Endothelial cell (in vitro differentiated cells): ENCODE measurements at places on chromosomes 7 and 10.

DNA sequence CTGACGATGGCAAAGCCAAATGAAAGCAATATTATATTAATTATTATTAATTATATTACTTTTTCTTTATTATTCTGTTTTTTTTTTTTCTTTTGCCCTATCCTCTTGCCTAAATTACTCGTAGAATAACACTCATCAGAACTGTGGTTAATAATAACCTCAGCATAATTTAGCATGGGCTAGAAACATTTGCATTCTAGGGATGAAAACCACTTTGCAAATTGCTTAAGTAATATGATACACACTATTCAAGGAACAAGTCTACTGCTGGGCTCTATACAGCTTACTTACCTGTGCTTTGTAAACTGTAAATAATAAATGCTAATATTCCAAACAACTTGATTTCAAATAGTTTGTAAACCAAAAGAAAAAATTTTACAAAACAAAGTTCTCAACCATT lies 375.8 kb downstream of the HGF start:
- no peak for DNase-seq

- no peak for DNase-seq
Observed at GRCh38 chr7:40969641-40970040, 733.2 kb downstream of the INHBA start.

DNA sequence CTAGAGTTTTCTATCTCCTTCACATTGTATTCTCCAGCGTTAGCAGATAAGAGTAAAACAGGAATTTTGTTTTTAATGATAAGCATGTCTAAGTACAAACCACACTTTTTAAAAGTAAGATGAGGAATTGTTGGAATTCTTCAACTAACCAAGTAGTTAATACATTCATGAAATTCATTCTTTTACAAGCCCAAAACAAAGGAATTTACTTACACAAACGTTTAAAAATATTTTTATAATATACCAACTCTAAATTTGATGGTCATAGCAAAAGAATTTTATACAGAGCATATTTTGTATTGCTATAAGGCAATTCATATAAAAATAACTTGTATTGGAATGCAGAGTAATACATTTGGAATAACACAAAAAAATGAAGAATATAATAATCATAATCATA lies 51.3 kb downstream of the TWIST1 start:
- no peak for DNase-seq

GRCh38 chr10:119301397-119301796 lies 94.0 kb downstream of the GRK5 start:
- no peak for DNase-seq

DNA sequence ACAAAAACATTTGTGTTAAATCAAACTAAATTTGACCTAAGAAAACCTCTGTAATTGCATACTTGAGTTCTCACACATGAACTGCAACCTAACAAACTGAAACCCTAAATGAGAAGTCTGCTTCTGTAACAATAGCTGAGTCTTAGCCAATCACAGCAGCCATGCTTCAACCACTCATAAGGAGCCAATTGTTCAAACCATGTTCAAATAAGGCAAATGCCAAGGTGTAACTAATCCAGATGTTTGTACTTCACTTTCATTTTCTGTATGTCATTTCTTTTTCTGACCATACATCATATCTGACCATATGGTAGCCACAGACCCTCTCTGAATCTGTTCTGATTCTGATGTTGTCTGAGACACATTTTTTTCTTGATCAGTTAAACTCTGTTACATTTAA lies 47.5 kb upstream of the ANTXRL start:
- no peak for DNase-seq

DNA sequence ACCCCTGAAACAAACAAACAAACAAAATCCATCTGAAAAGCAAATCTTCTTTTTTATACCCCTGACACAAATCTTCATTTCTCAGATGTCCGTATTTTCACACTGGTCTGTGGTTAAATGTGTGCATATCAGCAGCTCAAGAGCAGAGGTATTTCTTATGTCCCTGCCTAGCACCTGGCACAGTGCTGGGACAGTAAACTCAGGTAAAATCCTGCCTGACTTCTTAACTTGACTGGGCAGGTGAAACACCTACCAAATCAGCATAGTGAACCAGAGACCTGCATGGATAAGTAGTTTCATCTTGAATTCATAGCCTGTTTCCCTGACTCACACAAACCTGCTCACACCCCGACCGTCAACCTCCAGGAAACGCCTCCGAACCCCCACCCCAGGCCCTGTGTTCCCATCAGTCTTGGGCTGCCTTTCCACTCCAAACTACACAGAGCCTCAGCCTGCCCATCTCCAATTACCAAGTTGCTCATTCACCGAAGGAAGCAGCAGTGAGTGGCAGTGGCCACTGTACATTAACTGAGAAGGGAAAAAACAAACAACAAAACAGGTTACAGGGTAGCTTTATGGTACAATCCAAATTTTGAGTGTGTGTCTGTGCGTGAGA lies 109.9 kb downstream of the HECTD2 start:
- DNase-seq, result no peak

GRCh38 chr10:122877264-122877663 lies 2.1 kb downstream of the FAM24B start:
- no peak for DNase-seq

GRCh38 chr7:36651404-36651803 lies 72.9 kb downstream of the AOAH start:
- DNase-seq, result no peak

DNA sequence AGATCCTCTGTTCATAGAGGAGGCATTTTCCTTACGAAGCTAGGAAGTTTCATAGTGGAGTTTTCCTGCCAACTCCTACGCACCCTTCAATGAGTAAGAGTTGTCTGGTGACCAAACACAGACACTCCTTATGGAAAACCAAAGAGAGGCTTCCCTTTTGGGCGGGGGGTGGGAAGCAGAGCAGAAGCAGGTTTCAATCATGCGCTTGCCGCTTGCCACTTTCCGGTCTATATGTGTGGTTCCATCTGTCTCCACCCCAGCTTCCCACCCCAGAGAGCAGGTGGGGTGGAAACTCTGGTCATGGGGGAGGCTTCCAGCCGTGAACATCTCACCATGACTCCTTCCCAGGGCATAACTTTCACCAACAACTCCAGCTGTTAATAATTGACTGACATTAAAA lies 68.8 kb upstream of the GRB10 start:
- no peak for DNase-seq

DNA sequence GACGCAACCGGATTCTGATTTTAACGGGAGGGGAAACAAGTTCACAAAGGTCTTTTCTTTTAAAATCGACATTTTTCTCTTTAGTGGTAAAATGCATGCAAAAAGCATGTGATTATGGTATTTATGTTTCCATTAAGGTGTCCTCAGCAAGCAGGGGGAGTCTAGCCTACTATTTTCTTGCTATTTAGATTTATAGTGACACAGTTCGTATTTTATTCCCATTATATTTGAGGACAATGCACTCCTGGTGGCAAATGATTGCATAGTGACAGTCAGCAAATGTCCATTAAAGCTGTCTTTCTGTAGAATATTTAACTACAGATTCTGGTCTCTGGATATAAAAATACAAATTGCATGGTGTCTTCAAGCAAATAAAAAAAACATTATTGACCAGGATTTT lies 554.2 kb downstream of the PARD3 start:
- no peak for DNase-seq

DNA sequence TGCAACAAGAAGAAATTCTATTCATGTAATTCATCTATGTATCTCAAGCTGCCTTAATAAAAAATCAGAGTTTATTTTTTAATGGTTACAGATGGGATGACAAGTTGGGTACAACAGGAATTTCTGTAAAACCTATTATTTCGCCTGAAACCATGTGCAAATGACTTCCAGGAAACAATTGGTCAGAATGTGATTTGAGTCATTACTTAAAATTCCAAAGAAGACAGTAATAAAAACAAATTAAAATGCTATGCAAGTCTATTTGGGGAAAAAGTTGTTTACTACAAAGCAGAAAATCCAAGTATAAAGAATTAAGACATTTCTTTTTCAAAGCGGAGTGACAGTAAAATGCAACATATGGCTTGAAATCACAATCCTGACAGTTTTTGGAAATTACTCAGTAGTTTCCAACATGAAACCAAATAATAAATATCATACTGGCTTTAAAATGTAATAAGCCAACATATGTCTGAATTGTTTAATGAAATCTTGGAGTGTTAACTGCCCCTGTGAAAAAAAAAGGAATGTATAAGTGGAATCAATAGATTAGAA lies 41.5 kb upstream of the SEMA3C start:
- no peak for DNase-seq

DNA sequence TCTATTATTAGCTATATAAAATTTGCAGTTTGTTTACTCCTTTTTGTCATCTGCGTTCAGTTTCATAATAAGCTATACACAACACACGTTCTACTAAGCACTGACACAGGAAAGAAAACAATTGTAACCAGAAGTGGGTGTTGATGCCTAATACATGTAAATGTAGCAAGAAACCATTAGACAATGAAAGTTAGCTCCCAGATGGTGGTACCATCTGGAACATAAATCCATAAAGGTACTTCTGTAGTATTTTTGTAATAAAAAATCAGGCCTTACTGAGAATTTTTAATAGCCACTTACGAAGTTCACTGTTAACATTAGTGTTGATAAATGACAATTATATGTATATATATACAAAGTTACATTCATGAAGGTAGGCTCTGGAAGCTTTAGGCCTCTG lies 194.7 kb downstream of the KCND2 start:
- no peak for DNase-seq

GRCh38 chr10:46552526-46553237 lies 3.8 kb downstream of the GPRIN2 start:
- DNase-seq, result no peak

DNA sequence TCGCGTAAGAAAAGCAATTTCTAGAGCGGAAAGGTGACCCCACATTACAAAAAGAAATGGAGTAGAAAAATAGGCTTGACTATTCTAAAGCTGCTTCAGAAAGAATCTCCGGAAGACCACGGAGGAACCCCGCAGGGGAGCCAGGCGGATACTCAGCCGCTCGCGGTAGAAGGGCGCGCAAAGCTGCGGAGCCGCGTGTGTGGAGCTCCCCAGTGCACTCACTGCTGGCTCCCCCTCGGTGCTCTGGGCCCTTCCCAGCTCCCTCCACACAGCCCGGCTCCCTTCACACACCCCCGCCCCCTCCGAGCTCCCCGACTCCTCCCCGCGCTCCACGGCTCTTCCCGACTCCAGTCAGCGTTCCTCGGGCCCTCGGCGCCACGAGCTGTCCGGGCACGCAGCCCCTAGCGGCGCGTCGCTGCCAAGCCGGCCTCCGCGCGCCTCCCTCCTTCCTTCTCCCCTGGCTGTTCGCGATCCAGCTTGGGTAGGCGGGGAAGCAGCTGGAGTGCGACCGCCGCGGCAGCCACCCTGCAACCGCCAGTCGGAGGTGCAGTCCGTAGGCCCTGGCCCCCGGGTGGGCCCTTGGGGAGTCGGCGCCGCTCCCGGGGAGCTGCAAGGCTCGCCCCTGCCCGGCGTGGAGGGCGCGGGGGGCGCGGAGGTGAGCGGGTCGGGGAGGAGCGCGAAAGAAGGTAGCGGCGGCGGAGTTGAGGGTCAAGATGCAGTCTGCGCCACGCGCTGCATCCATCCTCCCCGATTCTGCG lies at the start of gene STEAP2:
TSS of gene STEAP2 (plus strand) at position 350 of the 758 bp plus-strand sequence. CDS start 13,343 bp downstream, outside the sequence.
- peak; percentile 91 for DNase-seq

- no peak for DNase-seq
Observed at GRCh38 chr10:72311667-72312066, 37.9 kb downstream of the DDIT4 start.

DNA sequence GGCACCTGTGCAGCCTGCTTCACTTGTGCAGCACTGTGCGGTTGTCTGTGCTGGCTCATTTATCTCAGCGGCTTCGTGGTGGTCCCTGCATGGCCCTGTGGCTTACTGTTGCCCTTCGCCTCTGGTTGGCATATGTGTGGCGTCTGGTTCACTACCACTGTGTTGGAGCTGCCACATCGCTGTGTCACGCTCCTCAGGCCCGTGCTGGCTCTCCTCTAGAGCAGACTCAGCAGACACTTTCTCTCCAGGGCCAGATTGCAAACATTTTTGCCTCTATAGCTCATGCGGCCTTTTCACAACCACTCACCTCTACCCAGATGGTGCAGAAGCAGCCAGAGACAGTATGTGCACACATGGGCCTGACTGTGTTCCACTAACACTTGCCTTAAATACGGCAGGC lies 37.9 kb downstream of the PPP2R2D start:
- DNase-seq, result no peak

GRCh38 chr7:37440738-37441385 lies 7.8 kb downstream of the ELMO1 start:
- DNase-seq, result no peak

DNA sequence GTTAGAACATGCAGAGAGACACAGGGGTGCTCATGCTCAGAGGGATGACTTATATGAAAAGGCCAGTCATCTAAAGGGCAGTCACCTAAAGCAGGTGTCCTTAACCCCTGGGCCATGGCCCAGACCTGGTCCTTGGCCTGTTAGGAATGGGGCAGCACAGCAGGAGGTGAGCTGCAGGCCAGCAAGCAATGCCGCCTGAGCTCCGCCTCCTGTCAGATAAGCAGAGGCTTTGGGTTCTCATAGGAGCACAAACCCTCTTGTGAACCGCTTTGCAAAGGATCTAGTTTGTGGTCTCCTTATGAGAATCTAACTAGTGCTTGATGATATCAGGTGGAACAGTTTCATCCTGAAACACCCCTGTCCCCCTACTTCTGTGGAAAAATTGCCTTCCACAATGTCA lies 14.5 kb downstream of the ANKRD7 start:
- no peak for DNase-seq

GRCh38 chr10:101781984-101782810 lies 1.0 kb downstream of the NPM3 start:
- no peak for DNase-seq

GRCh38 chr7:25664593-25664992 lies 436.3 kb upstream of the NPVF start:
- DNase-seq, result no peak

- DNase-seq, result no peak
Observed at GRCh38 chr10:28732091-28732490, 54.8 kb downstream of the BAMBI start.

GRCh38 chr7:36391436-36392198 lies 2.0 kb downstream of the ANLN start:
- DNase-seq, result no peak

DNA sequence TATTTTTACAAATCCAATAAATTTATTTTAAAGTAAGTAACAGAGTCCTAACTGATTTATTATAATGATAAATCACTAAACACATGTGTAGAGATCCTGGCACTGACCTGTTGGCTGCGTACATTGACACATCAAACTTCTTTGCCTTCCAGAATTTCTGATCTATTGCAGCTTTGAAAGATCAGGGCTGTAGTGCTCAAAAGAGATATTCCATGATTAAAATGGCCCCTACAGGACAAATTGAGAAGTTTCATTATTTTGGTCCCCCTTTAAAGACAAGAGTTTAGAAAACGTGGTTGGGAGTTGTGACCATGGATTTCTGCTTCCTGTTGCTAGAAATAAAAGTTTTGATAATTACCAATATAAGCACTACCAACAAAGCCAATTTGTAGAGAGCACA lies 87.7 kb upstream of the PDK4 start:
- DNase-seq, result no peak

- no peak for DNase-seq
Observed at GRCh38 chr7:113071465-113071864, 15.2 kb downstream of the GPR85 start.
